ENCODE measurements at places on chromosomes 7 and 10.
A peak's percentile ranks its signal among the peaks of the same experiment; 100 is the strongest.

GRCh38 chr10:86824151-86824550, 67.7 kb downstream of the BMPR1A start:
- no peak for DNase-seq

DNA sequence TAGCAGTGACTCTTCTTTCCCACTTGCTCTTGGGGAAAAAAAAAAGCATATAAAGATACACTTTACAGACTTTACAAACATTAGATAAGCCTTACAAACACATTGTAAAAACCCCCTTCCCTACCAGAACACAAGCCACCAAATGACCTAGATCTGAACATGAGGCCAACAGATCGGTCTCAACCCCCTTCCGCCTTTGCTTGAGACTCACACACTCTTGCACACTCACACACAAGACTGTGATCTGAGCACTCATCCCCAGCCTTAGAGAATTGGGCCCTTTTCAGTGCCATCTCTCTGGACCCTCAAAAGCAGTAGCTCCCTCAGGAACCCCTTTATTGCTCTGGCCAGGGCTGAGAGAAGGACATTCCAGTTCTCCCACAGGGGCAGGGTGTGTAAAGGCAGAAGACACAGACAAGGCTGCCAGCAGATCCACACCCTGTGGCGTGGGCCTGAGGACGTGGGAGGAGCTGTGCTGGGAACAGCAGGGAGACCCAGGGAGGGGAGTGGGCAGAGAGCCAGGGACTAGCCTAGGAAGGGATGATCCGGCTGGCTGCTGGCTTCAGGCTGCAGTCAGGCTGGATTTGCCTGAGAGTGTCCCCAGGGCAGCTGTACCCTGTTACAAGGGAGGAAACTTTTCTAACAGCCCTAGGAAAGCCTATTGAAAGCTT, 206.7 kb downstream of the KIAA1217 start:
- no peak for DNase-seq

GRCh38 chr7:82057476-82057875, 287.6 kb upstream of the HGF start:
- no peak for DNase-seq

- DNase-seq = no peak
Observed at GRCh38 chr10:62133618-62134017, 135.0 kb downstream of the RTKN2 start.

DNA sequence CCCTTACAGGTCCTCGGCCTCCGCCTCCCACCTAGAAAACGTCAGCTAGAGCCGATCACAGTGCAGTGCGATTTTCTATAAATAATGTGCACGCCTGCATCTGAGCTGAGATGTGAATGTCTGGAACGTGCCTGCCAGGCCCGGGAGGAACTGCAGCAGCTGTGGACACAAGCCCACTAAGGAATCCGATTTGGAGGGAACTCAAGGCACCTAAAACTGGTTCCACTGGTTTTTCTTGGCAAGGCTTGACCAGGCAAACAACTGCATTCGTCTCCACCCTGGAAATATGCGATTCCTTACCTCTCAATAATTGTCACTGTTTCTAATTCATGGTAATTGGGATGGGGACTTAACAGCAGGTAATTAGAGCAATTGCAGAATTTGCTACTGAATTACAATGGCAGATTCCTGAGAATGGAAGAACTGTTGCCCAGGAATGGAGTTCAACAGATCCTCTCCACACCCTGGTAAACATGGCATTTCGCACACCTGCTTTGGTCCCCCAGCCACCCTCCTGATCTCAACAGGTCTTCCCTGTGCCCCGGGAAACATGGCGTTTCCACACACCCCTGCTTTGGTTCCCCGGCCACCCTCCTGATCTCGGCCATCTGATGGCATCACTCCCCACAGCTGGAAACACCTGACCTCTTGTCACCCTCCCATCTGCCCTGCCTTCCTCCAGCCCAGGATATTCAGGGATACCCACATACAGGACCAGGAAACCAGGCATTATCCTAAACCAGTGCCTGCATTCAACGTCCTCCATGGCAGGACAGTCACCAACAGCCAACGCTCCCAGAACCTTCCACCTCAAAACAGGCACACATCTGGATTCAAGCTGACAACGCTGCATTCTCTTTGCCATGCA, 76.0 kb downstream of the DIP2C start:
- DNase-seq = no peak

- no peak for DNase-seq
Observed at GRCh38 chr10:32891261-32891660, 66.8 kb downstream of the ITGB1 start.

- DNase-seq = no peak
Observed at GRCh38 chr10:7890781-7891180, 72.5 kb downstream of the TAF3 start.

DNA sequence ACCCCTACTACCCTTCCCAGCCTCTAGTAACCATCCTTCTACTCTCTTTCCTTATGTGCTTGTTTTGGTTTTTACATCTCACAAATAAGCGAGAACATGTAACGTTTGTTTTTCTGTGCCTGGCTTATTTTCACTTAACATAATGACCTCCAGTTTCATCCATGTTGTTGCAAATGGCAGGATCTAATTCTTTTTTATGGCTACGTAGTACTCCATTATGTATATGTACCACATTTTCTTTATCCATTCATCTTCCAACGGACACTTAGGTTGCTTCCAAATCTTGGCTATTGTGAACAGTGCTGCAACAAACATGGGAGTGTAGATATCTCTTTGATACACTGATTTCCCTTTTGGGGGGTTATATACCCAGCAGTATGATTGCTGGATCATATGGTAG, 33.6 kb upstream of the SLC26A4 start:
- no peak for DNase-seq

- no peak for DNase-seq
Observed at GRCh38 chr7:20385126-20385525, 54.4 kb downstream of the ITGB8 start.

DNA sequence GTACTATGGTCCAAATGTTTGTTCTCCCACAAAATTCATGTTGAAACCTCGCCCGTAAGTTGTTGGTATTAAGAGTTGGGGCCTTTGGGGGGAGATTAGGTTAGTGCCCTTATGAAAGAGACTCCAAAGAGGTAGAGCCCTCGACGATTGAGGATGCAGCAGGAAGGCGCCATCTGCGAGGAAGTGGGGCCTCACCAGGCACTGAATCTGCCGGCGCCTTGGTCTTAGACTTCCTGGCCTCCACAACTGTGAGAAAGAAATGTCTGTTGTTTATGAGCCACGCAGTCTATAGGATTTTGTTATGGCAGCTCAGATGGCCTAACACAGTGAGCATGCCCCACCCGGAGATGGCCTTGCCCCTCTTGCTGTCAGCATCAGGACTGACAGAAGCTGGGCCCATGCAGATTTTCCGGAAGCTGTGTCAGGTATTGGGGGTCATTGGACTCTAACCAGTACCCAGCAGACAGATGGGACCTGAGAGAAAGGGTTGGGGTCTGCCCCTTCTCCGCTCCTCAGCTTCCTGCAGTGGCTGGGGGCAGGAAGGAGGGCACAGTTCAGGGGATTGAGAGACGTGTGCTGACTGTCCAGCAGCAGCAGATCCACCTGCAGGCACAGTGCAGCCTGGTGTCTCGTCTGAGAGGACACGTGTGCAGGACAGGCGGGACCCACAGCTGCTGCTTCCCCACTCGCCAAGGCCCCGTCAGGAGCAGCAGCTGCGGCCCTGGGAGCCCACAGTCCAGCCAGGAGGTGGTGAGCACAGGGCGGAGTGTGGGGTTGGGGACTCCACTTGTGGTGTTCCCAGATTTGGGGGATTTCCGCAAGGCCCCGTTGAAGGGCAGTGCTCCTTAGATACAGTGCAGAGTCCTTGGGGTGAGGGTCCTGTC, 47.8 kb downstream of the MGMT start:
- no peak for DNase-seq

DNA sequence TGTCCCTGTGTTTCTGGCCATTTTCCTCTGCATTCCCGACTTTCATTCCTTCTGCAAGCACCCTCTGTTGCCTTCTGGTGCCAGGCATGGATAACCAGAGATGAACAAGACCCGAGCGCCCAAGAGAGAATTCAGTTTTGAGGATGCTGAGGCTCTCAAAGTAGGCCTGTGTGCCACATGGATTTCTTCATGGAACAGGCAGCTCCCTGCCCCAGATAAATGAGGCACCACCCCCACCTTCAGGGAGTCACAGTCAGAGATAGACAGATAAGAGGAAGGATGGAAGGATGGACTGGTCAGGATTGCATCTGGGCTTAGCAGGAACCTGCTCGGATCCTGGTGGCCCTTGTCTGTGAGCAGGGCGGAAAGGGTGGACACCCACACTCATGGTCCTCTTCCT, 49.4 kb downstream of the ADCYAP1R1 start:
- DNase-seq = peak; percentile 46

- peak; percentile 59 for DNase-seq
Observed at GRCh38 chr7:44307301-44307900, 18.0 kb downstream of the CAMK2B start.

DNA sequence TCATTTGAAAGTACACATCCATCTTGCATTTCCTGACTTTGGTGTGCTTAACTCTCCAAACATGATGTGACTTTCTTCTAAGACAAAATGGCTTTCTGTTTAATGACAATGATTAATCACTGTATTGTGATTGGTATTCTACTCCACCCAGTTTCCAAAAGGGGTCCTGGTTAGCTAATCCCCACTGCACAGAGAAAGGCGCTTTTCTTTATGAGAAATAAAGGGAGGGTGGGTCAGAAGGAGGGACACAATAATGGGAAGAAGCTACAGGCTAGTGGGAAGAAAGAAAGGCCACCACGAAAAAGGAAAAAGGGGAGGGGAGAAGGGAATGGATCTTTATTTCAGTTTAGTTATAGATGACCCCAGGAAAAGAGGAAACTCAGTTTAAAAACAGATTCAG, 69.2 kb downstream of the PRTFDC1 start:
- DNase-seq = no peak

- DNase-seq = no peak
Observed at GRCh38 chr7:53658951-53659350, 623.5 kb downstream of the POM121L12 start.

GRCh38 chr7:42170724-42171123, 66.3 kb downstream of the GLI3 start:
- no peak for DNase-seq

DNA sequence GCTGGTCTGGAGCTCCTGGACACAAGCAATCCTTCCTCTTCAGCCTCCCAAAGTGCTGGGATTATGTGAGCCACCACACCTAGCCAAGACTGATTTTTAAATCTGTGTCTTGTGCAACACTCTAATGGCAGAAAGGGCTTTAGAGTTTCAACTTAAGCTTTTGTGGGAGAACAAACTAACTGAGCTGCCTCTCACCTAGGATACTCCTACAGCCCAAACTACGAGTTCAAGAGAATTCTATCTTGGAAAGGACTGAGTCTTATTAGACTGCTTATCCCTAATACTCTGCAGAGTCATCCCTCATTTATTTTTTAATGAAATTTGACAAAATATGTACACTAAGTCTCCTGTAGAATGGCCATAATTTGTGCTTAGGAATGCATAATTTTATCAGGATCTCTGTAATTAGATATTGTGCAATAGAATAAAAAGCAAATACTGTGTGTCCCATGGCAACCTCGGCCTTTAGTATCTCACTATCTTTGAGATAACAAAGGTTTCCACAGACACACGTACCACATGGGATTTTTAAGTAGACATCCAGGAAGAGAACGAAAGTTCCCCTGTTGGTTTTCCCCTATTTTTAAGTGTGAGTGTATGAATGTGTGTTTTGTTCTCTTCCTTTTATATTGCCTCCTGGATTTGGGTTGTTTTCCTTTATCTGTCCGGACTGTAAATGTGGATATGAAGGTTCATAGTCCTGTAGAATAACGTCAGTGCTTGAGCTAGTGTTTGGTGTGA, 199.4 kb upstream of the TCF7L2 start:
- DNase-seq = no peak

DNA sequence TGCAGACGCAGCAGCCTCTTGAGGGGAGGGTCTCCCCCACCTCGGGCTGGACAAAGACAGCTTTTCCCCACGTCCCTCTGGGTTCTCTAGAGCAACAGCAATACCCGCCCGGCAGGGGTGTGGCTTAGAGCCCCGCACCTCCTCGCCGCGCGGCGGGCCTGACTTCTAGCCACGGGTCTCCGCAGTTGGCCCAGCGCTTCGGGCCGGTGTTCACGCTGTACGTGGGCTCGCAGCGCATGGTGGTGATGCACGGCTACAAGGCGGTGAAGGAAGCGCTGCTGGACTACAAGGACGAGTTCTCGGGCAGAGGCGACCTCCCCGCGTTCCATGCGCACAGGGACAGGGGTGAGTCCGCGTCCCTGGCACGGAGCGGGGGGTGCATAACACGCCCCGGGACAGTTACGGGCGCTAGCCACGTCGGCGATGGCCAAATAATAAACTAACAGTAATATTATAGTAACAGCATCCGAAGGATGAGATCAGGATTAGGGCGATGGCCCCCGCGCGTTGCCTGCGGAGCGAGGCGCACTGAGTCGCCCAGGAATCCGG, 1.2 kb downstream of the CYP2E1 start:
- DNase-seq = no peak

DNA sequence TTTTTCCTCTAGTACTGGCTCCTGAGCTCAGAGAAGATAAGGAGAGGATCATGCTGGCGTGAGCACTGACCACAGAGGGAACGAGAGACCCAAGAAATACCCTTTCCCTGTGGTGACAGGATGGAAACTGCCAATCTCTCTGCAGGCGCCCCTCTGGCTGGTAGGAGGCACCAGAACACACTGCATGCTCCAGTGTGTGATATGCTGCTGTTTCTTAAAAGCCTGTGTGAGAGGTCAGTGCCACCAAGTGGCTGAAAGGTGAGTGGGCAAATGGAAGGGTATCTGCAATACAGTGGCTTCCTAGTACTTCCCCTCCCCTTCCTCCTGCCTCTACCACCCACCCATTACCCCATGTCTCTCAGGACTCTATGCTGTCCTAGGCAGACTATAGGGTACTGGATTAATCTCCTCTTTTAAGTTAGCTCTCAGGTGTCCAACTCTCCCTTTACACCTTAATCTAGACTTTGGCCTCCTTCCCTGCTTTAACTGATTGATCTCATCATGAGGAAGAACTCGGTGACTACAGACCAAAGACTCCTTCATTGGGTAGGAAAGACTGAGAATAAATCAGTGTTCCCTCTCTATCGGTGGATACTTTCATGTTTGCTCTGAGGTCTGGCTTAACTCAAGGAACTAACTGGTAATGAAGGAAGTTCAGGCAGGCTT, 283.6 kb downstream of the ADRA2A start:
- no peak for DNase-seq

GRCh38 chr10:70064486-70064885, 11.8 kb downstream of the MACROH2A2 start:
- no peak for DNase-seq
